ENCODE measurements at places on chromosomes 12 and 14.

- DNase-seq, result no peak
Measured at GRCh38 chr14:86646125-86646524, 1116.2 kb downstream of the FLRT2 start.

DNA sequence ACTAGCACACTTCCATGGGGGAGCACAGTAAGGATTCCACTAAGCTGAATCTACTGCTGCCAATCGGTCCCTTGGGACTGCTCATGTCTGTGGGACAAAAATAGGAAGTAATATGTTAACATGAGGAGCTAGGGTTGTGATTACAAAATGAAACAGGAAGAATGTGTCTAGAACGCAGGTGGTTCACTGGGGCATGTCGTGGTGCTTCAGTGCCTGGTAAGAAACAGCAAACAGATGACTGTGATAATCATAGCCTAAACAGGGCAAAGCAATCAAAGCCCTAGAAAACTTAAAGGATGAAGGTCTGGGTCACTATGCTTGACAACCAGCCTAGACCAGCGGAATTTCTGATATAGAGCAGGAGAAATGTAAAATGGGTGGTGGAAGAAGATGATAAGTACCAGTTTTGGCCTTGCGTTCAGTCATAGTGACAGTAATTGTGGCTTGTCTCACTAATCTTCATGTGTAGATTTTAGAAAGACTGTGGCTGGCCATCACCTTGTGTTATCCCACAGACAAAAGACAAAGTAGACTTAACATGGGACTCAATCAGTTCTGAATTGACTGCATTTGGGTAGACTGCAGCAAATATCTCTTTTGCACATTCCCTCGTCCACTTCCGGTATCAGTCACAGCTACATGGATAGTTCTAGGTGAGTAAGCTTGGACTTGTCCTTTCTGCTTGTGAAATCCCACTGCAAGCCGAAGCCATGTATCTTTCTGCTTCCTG is 51.4 kb downstream of the WASHC3 start:
- DNase-seq, result no peak

DNA sequence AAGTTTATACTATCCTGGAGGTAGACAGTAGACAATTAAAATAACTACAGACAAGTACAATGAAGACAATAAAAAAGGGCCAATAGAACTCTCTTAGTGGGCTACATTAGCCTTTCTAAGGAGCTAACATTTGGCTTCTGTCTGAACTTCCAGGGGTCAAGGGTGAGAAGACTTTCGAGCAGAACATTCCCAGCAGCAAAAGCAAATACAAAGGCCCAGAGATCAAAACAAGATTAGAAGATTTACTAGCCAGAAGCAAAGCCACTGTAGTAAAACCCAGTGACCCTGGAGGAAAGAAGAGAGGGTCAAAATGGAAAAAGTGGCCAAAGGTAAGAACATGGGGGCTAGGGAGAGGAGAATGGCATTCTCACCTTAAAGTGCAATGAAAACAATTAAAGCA is 63.2 kb downstream of the ATP2B1 start:
- no peak for DNase-seq

- no peak for DNase-seq
Measured at GRCh38 chr12:51845482-51845881, 3.0 kb downstream of the FIGNL2 start.

GRCh38 chr14:26597071-26597588 is 703 bp downstream of the NOVA1 start:
- DNase-seq, result no peak

DNA sequence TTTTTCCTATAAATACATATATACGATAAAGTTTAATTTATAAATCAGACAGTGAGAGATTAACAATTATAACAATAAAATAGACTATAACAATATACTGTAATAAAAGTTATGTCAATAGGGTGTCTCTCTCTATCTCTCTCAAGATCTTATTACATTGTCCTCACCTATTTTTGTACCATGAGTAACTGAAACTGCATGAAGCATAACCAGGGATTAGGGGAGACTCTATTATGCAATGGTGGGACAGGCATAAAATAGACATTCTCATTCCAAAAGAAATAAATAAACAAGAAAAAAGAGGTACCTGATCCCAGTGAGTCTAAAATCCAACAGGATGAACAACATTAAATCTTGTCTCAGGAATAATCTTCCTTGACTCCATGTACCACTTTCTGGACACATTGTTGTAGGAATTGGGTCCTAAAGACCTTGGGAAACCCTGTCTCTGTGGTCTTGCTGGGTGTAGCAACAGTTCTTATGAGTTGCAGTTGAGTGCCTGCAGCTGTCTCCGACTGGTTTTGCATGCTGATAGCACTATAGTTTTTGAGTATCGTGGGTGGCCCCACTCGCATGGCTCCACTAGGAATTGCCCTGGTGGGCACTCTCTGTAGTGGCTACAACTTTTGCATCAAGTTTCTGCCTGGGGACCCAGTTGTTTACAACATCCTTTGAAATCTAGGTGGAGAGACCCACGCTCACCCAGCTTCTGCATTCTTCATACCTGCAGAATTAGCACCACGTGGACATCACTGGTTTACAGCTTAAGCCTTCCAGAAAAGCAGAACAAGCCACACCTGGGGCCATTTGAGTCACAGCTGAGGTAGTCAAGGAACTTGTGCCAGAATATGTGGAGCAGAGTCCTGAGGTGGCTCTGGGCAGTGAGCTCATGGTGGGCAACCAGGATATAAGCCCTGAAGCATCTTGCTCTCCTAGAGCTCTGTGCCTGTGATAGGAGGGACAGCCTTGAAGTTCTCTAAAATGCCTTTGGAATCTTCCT is 204.7 kb downstream of the KITLG start:
- no peak for DNase-seq

DNA sequence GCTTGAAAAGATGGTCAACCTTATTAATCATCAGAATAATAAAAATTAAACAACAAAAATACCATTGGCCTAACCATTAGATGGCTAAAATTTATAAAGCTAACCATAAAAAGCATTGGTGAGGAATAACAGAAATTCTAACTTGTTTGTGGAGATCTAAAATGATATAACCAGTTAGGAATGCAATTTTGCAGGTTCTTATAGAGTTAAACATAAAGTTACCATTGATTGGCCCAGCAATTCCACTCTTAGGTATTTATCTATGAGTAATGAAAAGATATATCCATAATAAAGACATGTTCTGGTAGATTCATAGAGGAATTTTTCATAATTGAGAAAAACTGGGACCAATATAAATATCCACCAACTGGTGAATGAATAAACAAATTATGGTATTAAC is 1098.6 kb downstream of the FSCB start:
- DNase-seq, result no peak

DNA sequence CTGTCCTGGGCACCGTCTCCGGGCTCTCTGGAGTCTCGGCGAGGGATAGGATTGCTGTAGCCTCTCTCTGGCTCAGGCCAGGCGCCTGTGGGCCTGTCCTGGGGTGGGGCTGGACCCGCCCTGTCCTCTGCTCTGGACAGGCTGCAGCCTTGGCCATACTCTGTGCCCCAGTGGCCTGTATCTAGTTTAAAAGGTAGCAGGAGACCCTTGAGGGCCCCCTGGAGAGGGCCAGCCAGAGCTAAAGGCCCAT is 1.8 kb downstream of the KIF26A start:
- no peak for DNase-seq

DNA sequence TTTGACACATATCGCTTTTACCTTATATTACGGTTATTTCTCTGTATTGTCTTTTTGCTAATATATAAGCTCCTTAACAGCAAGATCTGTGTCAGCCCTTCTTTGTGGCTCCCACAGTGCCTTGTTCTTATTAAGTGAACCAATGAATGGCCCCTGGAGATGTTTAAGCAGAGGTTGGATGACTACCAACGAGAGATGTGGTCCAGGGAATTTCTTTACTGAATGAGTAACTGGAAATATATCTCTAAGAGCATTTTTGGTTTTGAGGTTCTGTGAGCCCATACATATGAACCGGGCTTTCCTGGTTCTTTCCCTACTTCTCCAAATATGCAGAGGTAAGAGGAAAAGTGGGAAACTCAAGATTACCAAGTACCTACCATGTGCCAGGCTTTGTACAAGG is 23.5 kb downstream of the CALCOCO1 start:
- DNase-seq, result no peak

DNA sequence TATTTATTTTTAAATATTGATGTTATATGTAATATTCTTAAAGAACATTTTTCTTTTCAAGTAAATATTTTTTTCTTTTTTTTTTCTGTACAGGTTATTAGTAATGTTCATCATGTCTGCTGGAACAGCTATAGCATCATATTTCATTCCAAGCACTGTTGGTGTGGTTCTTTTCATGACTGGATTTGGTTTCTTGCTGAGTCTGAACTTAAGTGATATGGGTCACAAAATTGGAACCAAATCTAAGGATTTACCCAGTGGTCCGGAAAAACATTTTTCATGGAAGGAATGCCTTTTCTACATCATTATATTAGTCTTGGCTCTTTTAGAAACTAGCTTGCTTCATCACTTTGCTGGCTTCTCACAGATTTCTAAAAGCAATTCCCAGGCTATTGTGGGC is 23.2 kb downstream of the PCNX4 start:
- DNase-seq, result no peak

DNA sequence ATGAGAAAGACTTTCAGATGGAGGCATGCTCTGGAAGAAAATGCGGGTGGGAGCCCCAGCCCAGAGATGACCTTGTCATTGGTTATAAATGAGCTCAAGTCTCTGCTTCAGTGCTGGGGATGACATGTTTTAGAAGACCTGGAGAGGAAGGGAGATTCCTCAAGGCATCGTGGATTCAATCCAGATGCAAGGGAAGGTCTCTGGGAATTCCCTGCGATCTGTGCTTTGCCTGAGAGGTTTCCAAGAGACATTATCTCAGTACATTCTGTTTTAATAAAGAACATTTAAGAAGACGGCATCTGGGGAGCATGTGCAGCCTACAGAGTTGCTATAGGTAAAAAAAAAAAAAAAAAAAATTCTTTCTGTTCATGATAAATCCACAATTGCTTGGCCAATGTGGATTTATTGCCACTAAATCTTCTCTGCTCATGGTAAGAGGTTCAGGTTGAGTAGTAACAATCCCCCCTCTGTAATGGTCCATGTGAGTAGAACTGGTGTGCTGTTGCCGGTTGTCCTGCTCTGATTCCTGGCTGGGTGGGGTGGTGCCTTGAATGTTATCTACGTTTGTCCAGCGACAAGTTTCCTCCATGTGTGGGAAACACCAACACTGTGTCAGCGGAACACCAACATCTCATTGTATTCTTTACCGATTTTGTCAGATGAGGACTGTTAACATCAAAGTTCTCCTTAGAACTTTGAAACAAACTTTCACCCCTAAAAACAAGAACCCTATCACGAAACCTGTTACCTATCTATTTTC is 230.0 kb downstream of the MSRB3 start:
- no peak for DNase-seq

GRCh38 chr12:44976246-44976645 is 74.7 kb downstream of the DBX2 start:
- DNase-seq, result no peak
